ENCODE measurements at places on chromosomes 3 and 15. TPM values are rescaled to one million over a fixed set of nuclear protein-coding genes. Genes with fewer than 3 reads are reported as not detected.

PAK6 gene
- total RNA-seq: 21.0 TPM

FBXL2 gene
- 19.5 TPM for total RNA-seq

PTH1R gene
- not detected for total RNA-seq

PLCL2 gene
- 1.1 TPM for total RNA-seq

LDHAL6B gene
- not detected for total RNA-seq

ZPLD1 gene
- 0.72 TPM for total RNA-seq

MYNN gene
- total RNA-seq: 11.4 TPM

CCDC39 gene
- not detected for total RNA-seq

SIDT1 gene
- total RNA-seq: 0.04 TPM

CTXN2 gene
- total RNA-seq: not detected

SOX2 gene
- not detected for total RNA-seq

Measured in hair follicular keratinocyte (primary cell).